ENCODE measurements at places on chromosomes 11 and 22. TPM values are rescaled to one million over a fixed set of nuclear protein-coding genes. Genes with fewer than 3 reads are reported as not detected.

Gene PTPRCAP
- not detected for total RNA-seq

Gene UCP3
- total RNA-seq = 1.4 TPM

Gene GANAB
- 293 TPM for total RNA-seq

Gene C11orf24
- 60.9 TPM for total RNA-seq

Gene OR4C12
- total RNA-seq = not detected

Gene YAP1
- total RNA-seq = 53.8 TPM

Gene HIRA
- 22.3 TPM for total RNA-seq

Gene PDE2A
- 1.0 TPM for total RNA-seq

Gene MUC5B
- total RNA-seq = 4.3 TPM

Gene FZD4
- 1.3 TPM for total RNA-seq

Gene SAMM50
- total RNA-seq = 46.7 TPM

Gene APOL3
- not detected for total RNA-seq

Gene SCUBE2
- 0.44 TPM for total RNA-seq

Gene RIC3
- 3.6 TPM for total RNA-seq

Gene OR6T1
- total RNA-seq = not detected

Gene OR10A6
- not detected for total RNA-seq

Gene SLC25A18
- total RNA-seq = 0.11 TPM

Gene SUN2
- 37.3 TPM for total RNA-seq

Gene CCDC15
- 0.71 TPM for total RNA-seq

Gene SDHD
- 66.1 TPM for total RNA-seq

Gene FGF3
- total RNA-seq = not detected

Gene OR8D4
- total RNA-seq = not detected

Gene SMTNL1
- not detected for total RNA-seq

Gene TRPC6
- total RNA-seq = 0.71 TPM

Gene TNNT3
- total RNA-seq = not detected

Gene NXPE4
- total RNA-seq = not detected

Gene APOL4
- total RNA-seq = not detected

Gene TYR
- total RNA-seq = not detected

Gene CBLIF
- not detected for total RNA-seq

Gene SULT4A1
- total RNA-seq = not detected

Gene ART1
- total RNA-seq = not detected

Gene FAM89B
- total RNA-seq = 62.5 TPM

Gene ANGPTL5
- total RNA-seq = not detected

Gene NNMT
- total RNA-seq = 352 TPM

Gene MMP10
- 0.88 TPM for total RNA-seq

Gene GDPD4
- total RNA-seq = not detected

Measured in A549 treated with ZK216348 at 1 μM for 4 hours (cell line).